Chondrocyte (in vitro differentiated cells): ENCODE measurements at places on chromosomes 12 and 14. TPM values are rescaled to one million over a fixed set of nuclear protein-coding genes. Genes with fewer than 3 reads are reported as not detected.

GRCh38 chr14:32413967-32414640, 85.0 kb downstream of the AKAP6 start:
- H3K27me3 ChIP-seq: no peaks in the 10 kb centered on the region
- H3K4me3 ChIP-seq: no peak overlapping the region
- H3K4me1 ChIP-seq: peaks cover 27% of the 10 kb centered on the region
- H3K27ac ChIP-seq: no peak overlapping the region

- no peak overlapping the region for H3K4me3 ChIP-seq
- DNase-seq: no peak
- peaks cover 53% of the 10 kb centered on the region for H3K27me3 ChIP-seq
Observed at GRCh38 chr12:107325075-107325608, 231.8 kb upstream of the CRY1 start.

Gene LRRK2
- total RNA-seq: 0.05 to 0.36 TPM (median 0.35 TPM) in 3 replicates

Gene KITLG
- total RNA-seq: 1.7 to 3.8 TPM (median 3.7 TPM) in 3 replicates

Gene SMCO2
- not detected in 3 replicates for total RNA-seq
